ENCODE measurements at places on chromosomes 3 and 15. TPM values are rescaled to one million over a fixed set of nuclear protein-coding genes. Genes with fewer than 3 reads are reported as not detected.

USP50 gene
- not detected for total RNA-seq

SGO1 gene
- 37.7 TPM for total RNA-seq

NAALADL2 gene
- not detected for total RNA-seq

SST gene
- total RNA-seq: not detected

PSTPIP1 gene
- not detected for total RNA-seq

HTR3E gene
- total RNA-seq: not detected

LIPC gene
- 0.27 TPM for total RNA-seq

USP8 gene
- 46.1 TPM for total RNA-seq

- no peak overlapping the region for H3K27ac ChIP-seq
- H3K27me3 ChIP-seq: peaks cover 13% of the 10 kb centered on the region
- H3K4me1 ChIP-seq: peaks cover 5% of the 10 kb centered on the region
- H3K36me3 ChIP-seq: no peaks in the 10 kb centered on the region
Observed at GRCh38 chr15:59376733-59377132, 4.1 kb upstream of the MYO1E start.

- no peaks in the 10 kb centered on the region for H3K27me3 ChIP-seq
- no peaks in the 10 kb centered on the region for H3K36me3 ChIP-seq
- DNase-seq: peak; percentile 57
Observed at GRCh38 chr15:77546050-77546501, 86.6 kb downstream of the LINGO1 start.

DNA sequence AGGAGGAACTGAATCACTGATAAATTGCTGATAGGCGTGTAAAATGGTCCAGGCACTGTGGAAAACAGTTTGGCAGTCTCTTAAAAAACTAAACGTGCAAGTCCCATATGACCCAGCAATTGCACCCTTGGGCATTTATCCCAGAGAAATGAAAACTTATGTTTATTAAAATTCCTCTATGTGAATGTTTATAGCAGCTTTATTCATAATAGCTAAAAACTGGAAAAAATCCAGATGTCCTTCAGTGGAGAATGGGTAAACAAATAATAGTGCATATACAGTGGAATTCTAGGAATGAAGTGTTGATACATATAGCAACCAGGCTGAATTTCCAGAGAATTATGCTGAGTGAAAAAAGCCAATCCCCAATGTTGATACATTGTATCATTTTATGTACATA lies 482.2 kb upstream of the PDZRN3 start:
- no peaks in the 10 kb centered on the region for H3K36me3 ChIP-seq
- DNase-seq: no peak
- no peaks in the 10 kb centered on the region for H3K27me3 ChIP-seq
- no peaks in the 10 kb centered on the region for H3K4me1 ChIP-seq
- H3K27ac ChIP-seq: no peak overlapping the region

GRCh38 chr3:124263168-124263567 lies 271.2 kb upstream of the ROPN1 start:
- H3K27me3 ChIP-seq: no peaks in the 10 kb centered on the region
- no peaks in the 10 kb centered on the region for H3K36me3 ChIP-seq
- no peaks in the 10 kb centered on the region for H3K4me1 ChIP-seq
- no peak for DNase-seq
- H3K27ac ChIP-seq: no peak overlapping the region

GRCh38 chr3:46208167-46208704 lies at the start of gene CCR1:
Gene CCR1 (minus strand): TSS chr3:46208313. CDS start chr3:46204313, 4,000 bp downstream.
- no peaks in the 10 kb centered on the region for H3K4me1 ChIP-seq
- H3K4me3 ChIP-seq: no peak within 1 kb of the TSS
- H3K27ac ChIP-seq: no peak within 1 kb of the TSS
- no peaks in the 10 kb centered on the region for H3K27me3 ChIP-seq
- H3K36me3 ChIP-seq: no peaks in the 10 kb centered on the region
- DNase-seq: no peak

DNA sequence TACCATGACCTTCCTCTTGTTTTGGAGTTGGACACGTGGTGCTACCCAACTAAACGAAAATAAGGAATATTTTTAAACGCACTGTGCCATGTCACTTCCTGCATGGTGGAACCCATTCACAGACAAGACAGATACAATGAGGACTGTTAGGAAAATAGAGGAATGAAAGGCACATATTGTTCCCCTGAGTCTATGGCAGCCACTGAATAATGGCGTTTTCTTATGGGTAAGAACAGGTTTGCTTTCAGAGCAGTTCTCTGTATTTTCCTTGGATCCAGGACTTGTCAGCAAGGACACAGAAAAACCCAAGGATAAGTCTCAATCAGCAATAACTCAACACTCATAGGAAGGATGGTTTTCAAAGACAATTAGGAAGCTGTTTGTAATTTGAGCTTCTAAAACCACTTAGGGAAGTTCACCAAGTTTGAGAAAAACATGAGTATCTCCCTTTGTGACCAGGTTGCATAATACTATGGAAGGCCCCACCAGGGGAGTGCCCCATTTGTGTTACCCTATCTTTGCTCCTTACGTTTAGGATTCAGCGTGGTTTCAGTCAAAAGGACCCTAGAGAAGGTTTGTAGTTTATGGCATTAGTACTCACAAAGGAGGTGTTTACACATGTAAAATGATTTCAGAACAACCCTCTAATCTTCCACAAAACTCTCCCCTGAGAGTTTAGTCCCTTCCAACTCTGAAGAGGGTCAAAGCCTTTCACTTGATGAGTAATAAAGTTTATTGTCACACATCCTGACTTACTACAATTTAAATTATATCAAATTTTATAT lies 487.2 kb upstream of the ATP11B start:
- no peaks in the 10 kb centered on the region for H3K4me1 ChIP-seq
- no peak overlapping the region for H3K4me3 ChIP-seq
- H3K36me3 ChIP-seq: no peaks in the 10 kb centered on the region
- no peak overlapping the region for H3K27ac ChIP-seq
- no peak for DNase-seq

DNA sequence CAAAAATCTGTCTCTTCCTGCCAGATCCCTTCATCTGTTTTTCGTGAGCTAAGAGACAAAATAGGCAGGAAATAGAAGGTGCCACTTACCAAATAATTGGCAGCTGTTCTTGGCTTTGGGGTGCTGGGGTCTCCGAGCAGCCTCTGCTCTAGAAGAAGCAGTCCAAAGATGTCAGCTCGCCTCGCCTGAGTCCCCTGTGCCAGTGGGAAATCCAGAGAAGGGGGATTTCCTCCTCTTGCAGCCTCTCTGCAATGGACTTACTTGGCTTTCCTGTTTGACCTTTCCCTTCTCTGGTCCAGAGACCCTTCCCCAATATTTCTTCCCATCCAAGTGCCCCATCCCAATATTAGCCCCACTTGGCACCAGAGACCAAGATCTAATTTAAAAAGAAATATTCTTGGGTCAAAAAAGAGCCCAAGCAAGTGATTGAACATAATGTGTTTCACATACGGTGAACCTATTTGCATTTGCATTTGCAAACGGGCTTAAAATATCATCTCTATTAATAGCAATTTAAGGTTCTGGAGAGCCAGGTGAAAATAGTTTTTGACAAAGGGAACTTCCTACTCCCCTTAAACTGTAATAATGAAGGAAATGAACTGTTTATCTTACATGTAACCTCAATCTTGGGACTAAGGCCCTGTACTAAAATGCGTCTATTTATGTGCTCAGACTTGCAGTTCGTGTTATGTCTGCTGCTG lies 23.2 kb downstream of the CD86 start:
- H3K27me3 ChIP-seq: no peaks in the 10 kb centered on the region
- no peaks in the 10 kb centered on the region for H3K36me3 ChIP-seq
- no peak for DNase-seq
- no peaks in the 10 kb centered on the region for H3K4me1 ChIP-seq

- no peak overlapping the region for H3K4me3 ChIP-seq
- DNase-seq: no peak
- no peaks in the 10 kb centered on the region for H3K4me1 ChIP-seq
- H3K27me3 ChIP-seq: no peaks in the 10 kb centered on the region
- H3K27ac ChIP-seq: no peak overlapping the region
Observed at GRCh38 chr15:25829073-25829472, 34.1 kb downstream of the ATP10A start.

DNA sequence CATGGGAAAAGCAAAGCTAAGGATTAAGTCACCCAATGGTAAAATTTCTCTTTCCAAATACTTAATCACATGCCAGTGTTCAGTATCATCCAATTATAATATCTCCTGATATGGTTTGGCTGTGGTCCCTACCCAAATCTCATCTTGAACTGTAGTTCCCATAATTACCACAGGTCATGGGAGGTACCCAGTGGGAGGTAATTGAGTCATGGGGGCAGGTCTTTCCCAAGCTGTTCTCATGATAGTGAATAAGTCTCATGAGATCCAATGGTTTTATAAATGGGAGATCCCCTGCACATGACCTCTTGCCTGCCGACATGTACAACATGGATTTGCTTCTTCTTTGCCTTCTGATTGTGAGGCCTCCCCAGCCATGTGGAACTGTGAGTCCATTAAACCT lies 26.1 kb upstream of the NMB start:
- no peak for DNase-seq
- H3K27ac ChIP-seq: no peak overlapping the region
- peaks cover 89% of the 10 kb centered on the region for H3K36me3 ChIP-seq
- no peaks in the 10 kb centered on the region for H3K4me1 ChIP-seq
- no peaks in the 10 kb centered on the region for H3K27me3 ChIP-seq
- no peak overlapping the region for H3K4me3 ChIP-seq

- DNase-seq: no peak
- H3K27ac ChIP-seq: no peak overlapping the region
- no peaks in the 10 kb centered on the region for H3K36me3 ChIP-seq
- no peak overlapping the region for H3K4me3 ChIP-seq
Observed at GRCh38 chr3:194381460-194381875, 11.9 kb upstream of the LRRC15 start.

DNA sequence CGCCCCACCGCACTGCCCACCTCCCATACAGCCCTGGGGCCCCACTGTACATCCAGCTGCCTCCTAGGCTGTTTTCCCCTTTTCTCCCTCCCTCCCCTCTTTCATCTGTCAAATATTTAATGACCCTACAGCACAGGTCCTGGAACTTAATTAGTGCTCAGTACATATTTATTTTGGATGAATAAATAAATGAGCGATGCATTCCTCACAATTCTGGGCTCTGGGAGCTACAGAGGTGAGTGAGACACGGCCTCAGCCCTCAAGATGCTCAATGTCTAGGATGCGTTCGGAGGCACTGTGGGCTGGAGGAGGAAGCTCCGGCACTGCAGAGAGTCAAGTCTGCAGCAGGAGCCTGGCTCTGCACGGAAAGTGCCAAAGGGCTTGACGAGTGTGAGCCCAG lies 175.0 kb downstream of the FAM43A start:
- peaks cover 46% of the 10 kb centered on the region for H3K27me3 ChIP-seq
- DNase-seq: no peak
- no peak overlapping the region for H3K27ac ChIP-seq
- no peaks in the 10 kb centered on the region for H3K36me3 ChIP-seq

GRCh38 chr3:46881596-46882376 lies 4.3 kb downstream of the PTH1R start:
- peak; percentile 56 for DNase-seq
- H3K4me3 ChIP-seq: peak overlapping the region; percentile 21
- H3K27me3 ChIP-seq: peaks cover 46% of the 10 kb centered on the region

DNA sequence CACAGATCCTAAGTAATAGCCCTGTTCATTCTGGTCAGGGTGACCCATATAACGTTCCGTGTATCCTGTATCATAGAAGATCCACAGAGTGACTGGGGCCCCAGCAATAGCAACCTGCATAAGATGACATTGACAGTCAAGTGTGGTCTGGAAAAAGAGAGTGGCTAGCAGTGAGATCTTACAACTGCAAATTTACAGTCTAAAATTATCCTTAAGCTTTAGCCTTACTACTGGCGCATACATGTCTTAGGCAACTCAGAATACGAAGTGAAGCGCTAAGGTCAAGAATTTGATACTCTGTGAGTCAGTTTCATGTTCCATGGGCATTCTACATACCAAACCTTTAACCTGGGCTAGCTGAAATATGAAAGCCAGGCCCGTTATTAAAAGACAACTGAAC lies 29.2 kb upstream of the IGDCC4 start:
- no peak for DNase-seq
- H3K36me3 ChIP-seq: peaks cover 72% of the 10 kb centered on the region
- H3K27me3 ChIP-seq: no peaks in the 10 kb centered on the region
- H3K4me3 ChIP-seq: no peak overlapping the region
- no peak overlapping the region for H3K27ac ChIP-seq

DNA sequence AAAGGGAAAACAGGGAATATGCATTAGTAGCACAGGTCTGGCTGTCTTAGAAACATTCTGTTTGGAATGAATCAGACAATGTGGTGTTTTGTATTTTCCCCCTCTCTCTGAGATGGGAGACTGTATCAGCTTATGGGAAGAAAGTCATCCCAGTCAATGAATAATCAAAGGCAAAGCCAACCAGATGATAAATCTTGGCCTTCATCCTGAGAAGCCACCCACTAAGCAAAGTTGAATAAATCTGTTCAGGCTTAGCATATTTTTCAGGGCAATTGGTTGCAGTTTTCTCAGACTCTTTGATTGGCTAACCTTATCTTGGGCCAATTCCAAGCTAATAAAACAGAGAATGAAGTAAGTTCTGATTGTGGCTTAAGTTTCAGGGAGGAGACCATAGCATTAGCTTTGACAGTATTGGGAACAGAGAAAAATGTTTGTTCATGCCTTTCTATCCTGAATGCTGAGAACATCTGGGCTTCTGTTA lies 63.6 kb upstream of the ARL8B start:
- DNase-seq: no peak
- no peak overlapping the region for H3K4me3 ChIP-seq
- H3K36me3 ChIP-seq: no peaks in the 10 kb centered on the region
- no peaks in the 10 kb centered on the region for H3K27me3 ChIP-seq
- H3K4me1 ChIP-seq: peaks cover 36% of the 10 kb centered on the region

DNA sequence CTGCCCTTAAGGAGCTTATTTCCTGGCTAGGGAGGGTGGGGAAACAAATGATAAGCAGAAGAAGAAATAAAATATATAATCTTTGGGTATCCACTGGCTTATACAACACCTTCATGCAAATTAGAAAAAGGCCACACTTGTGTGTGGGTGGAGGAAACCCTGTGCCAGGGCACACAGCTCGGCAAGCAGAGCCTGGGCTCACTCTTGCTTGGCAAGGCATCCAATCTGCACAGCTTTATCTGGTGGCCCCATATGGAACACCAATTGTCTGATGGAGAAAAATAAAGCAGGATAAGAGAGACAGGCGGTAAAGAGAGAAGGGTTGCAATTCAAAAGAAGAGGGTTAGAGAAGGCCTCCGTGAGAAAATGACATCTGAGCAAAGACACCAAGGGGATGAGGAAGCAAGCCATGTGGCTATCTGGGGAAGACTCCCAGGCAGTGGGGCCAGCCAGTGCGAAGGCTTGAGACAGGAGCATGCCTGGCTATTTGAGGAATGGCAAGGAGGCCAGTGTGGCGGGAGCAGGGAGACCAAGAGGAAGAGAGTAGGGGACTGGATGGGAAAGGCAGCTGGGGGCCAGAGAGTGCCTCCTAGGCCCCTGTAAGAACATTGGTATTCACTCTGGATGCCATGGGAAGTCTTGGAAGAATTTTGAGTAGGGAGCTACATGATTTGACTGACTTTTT lies 22.5 kb upstream of the VPS8 start:
- H3K27me3 ChIP-seq: peaks cover 74% of the 10 kb centered on the region
- DNase-seq: no peak
- H3K36me3 ChIP-seq: no peaks in the 10 kb centered on the region
- H3K27ac ChIP-seq: no peak overlapping the region
